Temporal lobe (tissue), 4 donors: ENCODE measurements at places on chromosomes 1 and 21. TPM values are rescaled to one million over a fixed set of nuclear protein-coding genes. Genes with fewer than 3 reads are reported as not detected.

Gene SERINC2
- total RNA-seq = 0.49 TPM

Gene CFAP126
- total RNA-seq = 0.49 TPM

Gene ARMH1
- total RNA-seq = 3.2 TPM

Gene YBEY
- total RNA-seq = 11.3 TPM

Gene VAV3
- 4.4 TPM for total RNA-seq

Gene FCRL2
- 0.25 TPM for total RNA-seq

Gene PLA2G2D
- not detected for total RNA-seq

Gene ADCY10
- total RNA-seq = 0.25 TPM

Gene SLC25A24
- 24.8 TPM for total RNA-seq

Gene FCRL1
- under 0.01 TPM for total RNA-seq

Gene IFNLR1
- total RNA-seq = under 0.01 TPM

Gene CD84
- total RNA-seq = 2.2 TPM

Gene NCMAP
- under 0.01 TPM for total RNA-seq

Gene OLIG1
- 19.4 TPM for total RNA-seq

Gene ADORA3
- 0.74 TPM for total RNA-seq

Gene GUCA2B
- not detected for total RNA-seq

Gene AHDC1
- total RNA-seq = 16.5 TPM

Gene TLCD4
- 9.1 TPM for total RNA-seq

Gene MPL
- total RNA-seq = not detected

Gene CFAP141
- not detected for total RNA-seq

Gene TLR5
- total RNA-seq = 0.49 TPM

Gene LORICRIN
- total RNA-seq = 0.25 TPM

Gene YIPF1
- total RNA-seq = 12.5 TPM

Gene ABCB10
- 16.2 TPM for total RNA-seq

Gene BTG3
- total RNA-seq = 24.3 TPM

Gene ANKRD45
- 19.4 TPM for total RNA-seq

Gene CD52
- not detected for total RNA-seq

Gene CTH
- total RNA-seq = 4.2 TPM

Gene FLG2
- 0.25 TPM for total RNA-seq

Gene SMIM12
- total RNA-seq = 7.4 TPM

Gene CA14
- total RNA-seq = 1.7 TPM
